ENCODE measurements at places on chromosomes 5 and 9.
A peak's percentile ranks its signal among the peaks of the same experiment; 100 is the strongest.

- no peak for ATAC-seq
Measured at GRCh38 chr9:90737742-90738141, 63.9 kb upstream of the SYK start.

DNA sequence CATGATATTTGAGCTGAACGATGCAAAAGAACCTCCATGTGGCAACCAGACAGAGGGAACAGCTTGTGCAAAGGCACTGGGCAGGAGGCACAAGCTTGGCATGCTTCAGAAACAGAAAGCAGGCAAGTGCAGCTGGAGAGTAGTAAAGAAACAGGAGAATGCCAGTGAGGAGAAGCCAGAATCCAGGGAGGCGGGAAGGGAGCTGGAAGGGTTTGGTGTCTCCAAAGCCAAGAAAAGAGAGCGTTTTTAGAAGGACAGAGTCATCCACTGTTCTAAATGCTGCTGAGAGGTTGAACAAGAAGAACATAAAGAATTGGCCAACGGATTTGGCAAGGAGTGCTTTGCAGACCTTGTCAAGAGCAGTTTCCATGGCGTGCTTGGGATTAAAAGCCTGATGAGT lies 124.7 kb downstream of the TLE1 start:
- ATAC-seq, result no peak

DNA sequence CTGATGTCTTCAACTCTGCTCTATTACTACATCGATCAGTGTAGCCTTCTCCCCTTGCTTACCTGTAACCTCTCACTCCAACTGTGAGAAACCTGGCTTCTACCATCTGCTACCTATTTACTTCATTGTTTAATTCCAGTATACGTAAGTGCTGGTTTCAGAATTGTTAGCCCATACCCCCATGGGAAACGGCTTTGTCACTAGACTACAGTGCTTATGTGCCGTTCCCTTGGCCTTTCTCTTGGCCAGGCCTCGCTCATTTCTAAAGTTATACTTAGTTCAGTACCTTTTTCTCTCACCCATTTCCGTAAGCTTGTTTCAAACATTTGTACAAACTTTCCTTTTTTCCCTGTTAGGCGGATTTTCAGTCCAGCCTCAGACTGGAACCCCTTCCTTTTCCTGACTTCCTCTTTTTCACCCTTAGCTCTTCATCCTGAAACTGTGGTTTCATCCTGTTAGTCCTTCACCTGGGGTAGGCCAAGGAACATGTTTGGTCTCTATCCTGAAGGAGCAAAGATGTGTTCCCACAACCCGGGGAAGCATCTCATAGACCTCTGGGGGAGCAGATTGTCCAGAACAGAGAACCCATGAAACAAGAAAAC lies 21.7 kb downstream of the ALG2 start:
- no peak for ATAC-seq

DNA sequence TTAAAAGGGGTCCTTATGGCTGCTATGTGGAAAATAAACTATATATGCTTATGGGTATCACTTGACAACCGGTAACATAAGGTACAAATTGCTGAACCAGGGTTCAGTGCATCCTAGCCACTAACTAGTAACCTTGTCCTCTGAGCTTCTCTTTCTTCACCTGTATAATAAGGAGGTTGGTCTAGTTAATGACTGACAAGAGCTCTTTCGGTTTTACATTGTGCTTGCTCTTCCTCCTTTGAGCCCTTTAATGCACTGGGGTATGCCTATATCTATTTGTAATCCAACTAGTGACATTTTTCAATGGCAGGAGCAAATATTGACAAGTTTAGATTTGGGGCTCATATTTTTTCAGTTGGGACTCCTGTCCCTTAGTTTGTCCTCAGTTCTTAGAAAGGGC lies 66.1 kb downstream of the NPR3 start:
- no peak for ATAC-seq

- no peak for ATAC-seq
Measured at GRCh38 chr9:83699615-83700014, 8.1 kb downstream of the UBQLN1 start.

DNA sequence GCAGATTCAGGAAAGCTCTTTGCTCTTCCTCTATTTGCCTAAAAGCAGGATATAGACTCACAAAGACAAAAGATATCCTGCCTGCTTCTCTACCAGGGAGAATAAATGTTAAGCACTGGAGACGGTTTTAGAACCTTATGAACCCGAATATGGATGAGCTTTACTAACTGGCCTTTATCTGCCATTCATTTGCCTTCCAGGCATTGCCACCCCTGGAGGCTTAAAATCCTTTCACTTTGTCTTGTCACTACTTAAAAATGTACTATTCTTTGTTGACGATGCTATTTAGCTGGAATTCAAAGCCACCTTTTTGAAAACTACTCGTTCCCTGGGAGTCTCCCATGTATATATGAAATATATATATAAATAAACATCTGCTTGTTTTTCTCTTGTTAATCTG lies 23.2 kb upstream of the LVRN start:
- no peak for ATAC-seq

DNA sequence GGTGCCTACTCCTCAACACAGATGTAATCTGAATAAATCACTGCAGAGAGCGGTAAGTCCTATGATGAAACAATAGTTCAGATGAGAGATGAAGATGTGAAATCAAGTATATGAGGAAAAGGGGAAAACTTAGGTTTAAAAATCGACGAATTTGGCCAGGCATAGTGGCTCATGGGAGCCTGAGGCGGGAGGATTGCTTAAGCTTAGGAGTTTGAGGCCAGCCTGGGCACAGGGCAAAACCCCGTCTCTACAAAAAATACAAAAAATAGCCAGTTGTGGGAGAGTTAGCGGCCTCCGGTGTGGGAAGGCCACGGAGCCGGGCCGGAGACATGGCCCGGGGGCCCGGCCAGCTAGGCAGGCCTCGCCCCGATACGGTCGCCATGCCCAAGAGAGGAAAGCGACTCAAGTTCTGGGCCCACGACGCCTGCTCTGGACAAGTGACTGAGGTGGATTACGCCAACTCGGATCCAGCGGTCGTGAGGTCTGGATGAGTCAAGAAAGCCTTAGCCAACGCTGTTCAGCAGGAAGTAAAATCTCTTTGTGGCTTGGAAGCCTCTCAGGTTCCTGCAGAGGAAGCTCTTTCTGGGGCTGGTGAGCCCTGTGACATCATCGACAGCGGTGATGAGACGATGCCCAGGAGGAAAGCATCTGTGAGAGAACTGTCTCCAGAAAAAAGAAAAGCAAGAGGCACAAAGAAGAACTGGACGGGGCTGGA lies 62.8 kb upstream of the SUB1 start:
- ATAC-seq, result no peak

DNA sequence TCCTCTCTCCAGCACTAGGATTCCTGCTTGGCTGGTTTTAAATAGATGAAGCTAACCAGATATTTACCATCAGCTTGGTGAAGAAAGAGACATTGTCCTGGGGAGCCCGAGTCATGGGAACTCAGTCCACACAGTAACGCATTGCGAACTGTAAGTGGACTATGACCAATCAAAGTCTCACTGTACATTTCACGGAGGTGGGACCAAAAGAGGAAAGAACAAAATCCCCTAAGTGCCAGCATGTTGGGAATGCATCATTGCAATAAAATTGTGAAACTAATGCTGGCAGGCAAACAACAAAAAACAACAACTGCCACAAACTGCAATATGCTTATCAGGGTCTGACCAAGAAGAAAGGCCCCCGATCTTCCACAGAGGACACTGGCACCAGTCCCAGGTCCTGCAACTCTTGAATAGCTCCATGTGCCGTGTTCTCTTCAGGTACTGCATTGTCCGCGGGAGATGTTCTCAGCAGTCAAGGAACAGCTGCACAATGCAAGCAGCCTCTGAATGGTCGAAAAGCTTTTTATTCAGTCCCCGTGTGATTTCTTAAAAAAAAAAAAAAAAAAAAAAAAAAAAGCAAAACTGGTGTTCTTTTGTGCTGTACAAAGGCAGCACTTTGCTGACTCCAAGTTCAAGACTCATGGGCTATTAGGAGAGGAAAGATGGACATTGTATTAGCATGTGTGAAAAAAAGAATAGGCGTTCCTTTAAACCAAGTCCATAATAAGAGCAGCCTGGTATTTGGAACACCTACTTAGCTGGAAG lies 38.1 kb downstream of the SEMA6A start:
- ATAC-seq, result no peak

DNA sequence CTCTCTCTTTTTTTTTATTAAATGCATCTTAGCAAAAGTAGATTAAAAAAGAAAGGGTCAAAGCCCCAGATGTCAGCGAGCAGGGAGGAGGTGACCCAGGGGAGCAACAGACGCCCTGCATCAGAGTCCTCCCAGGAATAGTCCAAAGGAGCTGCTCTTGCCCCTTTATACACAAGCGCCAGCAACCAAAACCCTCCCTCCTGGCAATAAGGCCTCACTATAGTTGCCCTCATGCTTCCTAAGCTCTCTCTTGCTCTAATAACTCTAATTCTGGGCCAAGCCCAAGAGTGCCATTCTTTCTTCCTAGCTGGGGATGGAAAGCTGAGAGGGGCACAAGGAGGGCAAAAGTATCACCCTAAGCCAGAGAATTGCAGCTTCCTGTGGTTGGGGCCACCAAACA lies 26.3 kb downstream of the PCDHGC5 start:
- ATAC-seq, result no peak

DNA sequence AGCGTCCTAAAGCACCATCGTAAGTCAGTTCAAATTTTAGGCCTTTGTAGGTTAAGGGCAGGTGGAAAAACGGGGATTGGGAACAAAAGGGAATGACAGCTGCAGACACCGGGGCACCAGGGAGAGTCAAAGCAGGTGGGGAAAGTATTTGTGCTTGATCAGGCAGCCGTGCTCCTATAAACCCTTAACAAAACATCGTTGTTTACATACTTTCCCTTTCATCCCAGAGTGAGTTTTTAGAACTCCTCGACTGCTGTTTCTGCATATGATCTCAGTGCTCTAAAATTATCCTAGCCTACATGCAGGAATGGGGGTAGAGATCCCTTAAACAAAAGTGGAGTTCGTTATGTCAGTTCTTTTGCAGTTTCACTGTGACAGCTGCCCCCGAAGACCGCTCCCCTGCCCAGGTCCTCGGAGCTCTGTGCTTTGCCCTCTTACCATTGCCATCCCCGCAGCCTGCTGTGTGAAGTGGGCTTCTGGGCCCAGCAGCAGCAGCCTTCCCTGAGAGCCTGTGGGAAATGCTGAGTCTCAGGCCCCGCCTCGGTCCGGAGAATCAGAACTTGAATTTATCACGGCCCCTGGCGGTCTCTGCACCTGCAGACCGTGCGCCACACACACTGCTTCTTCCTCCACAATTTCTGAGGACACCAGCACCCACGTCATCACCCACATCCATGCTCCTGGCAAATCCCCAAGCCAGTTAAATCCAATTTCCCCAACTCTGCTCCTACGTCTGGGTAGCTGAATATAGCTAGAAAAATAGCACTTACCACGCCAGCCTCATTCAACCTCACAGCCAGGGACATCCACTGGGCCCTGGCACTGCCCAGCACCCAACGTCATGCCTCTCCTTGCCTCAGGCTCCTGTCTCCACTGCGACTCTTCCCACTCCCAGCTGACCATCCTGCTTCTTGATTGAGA lies 86.8 kb downstream of the NSUN2 start:
- ATAC-seq, result no peak

- peak; percentile 59 for ATAC-seq
Measured at GRCh38 chr5:53478411-53479044, 1.9 kb upstream of the FST start.

DNA sequence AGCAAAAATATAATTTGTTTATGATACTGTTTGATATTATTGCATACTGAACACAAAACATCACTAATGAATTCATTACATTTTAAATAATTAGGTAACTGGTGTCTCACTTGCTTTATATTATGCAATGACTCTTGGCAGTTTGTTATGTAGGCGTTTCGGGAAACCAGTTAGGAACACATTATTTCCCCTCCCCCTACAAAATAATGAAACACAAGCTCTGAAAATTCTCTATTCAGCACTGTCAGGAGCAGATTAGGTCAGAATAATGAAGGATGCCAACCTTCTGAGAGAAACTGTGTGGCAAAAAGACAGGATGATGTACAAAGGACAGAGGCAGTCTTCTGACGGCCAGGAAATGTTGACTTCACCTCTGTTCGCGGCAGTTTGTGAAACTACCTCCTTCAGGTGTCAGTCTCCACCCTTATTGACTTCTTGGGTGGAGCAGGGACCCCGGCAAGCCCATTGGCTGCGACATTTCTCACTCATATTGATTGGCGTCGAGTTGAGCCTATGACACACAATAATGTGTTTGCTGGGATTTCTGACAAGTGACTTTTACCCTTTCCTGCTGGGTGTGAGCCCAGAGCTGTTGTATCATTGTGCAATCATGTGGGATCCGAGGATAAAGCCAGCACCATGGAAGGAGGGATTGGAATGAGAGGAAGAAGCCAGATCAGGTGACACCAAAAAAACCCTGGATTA lies 33.9 kb downstream of the SH3PXD2B start:
- ATAC-seq, result peak; percentile 9

DNA sequence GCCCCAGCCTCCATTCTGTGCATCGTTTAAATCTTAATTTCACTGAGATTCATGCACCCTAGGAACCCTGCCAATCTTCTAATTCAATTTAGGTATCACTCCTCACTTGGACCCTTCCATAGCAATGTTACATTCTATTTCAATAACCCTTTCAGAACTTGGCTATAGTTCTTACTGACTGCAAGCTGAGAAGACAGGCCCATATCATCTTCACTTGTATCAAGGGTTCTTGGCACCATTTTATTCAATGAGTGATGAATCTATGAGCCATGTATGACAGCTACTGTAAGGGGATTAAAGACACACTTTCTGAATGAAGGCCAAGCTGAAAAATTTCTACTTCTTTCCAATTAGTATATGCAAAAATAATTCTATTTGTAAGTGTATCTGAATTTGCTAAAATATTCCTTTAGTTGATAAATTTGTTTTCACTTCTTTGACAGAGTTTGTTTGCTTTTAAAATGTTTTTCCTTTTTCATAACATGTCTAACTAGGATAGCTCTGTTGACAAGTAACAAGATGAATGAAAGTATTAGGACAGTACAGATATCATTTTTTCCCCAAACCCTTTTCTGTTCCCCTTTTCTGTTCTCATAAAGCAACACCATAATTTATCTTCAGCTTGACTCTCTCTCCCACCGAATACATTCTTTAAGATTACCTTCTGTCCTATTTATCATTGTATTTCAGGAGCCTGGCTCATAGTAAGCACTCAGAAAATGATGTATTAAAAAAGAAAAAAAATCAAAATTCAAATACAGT lies 9.6 kb downstream of the ITGA2 start:
- ATAC-seq, result no peak

- no peak for ATAC-seq
Measured at GRCh38 chr5:32520356-32520755, 65.0 kb upstream of the SUB1 start.

DNA sequence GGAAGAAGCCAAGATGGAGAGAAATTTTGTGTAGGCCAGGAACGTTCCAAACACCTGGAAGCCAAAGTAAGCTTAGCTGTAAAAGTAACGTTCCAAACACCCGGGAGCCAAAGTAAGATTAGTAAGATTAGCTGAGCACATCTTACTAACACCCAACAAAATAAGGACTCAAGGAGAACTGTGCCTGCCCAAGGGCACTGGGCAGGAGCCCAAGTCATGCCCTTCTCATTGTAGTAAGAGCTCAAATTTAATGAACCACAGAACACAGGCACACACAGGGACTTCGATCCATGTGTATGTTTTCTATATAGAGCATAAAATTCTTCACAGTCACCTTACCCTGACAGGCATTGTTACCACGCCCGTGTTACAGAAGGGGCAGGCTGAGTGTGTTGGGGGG lies 36.1 kb upstream of the NXNL2 start:
- ATAC-seq, result no peak

Measured in motor neuron (in vitro differentiated cells).